Activated CD4-positive, alpha-beta memory T cell treated with anti-CD3 and anti-CD28 coated beads for 36 hours (primary cell): ENCODE measurements at places on chromosomes 12 and 14. TPM values are rescaled to one million over a fixed set of nuclear protein-coding genes. Genes with fewer than 3 reads are reported as not detected.

DNA sequence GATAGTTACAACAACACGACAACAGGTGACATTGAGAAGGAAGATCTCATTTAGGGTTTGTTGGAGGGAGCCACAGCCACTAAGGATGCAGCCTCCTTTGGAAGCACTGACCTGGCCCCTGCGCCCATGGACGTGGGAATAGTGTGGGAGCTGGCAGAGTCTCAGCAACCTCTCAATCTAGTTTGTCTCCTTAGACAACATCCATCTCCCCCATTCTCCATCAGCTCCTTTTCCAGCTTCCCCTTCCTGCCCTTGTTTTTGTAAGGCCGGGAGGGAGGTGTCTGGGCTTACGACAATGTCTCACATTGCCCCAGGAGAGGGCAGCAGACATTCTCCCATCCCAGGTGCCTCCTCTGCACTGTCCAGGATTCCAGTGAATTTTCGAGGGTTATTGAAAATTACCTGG lies 170.2 kb upstream of the PZP start:
- no peak overlapping the region for H3K27ac ChIP-seq
- H3K36me3 ChIP-seq, result no peaks in the 10 kb centered on the region
- H3K27me3 ChIP-seq, result peaks cover 4% of the 10 kb centered on the region
- H3K4me1 ChIP-seq, result no peaks in the 10 kb centered on the region

DNA sequence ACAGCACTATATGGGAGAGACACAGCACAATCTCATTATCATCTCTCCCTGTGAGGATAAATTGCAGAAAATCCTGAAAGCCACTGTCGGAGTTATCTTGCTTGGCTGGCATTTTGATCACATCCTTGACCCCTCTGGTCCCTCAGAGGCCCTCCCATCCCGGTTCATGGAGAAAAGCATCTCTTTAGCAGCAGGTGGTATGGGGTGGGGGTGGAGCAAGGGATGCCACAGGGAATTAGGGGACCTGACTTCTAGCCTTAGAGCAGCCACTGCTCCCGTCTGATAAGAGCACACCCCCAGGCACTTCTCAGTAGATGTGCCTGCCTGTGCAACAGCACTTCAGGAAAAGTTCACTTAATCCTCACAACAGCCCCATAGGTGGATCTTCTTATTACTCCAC lies 38.6 kb downstream of the GRIN2B start:
- no peaks in the 10 kb centered on the region for H3K36me3 ChIP-seq
- peaks cover 12% of the 10 kb centered on the region for H3K27me3 ChIP-seq
- DNase-seq, result no peak
- no peak overlapping the region for H3K27ac ChIP-seq

DNA sequence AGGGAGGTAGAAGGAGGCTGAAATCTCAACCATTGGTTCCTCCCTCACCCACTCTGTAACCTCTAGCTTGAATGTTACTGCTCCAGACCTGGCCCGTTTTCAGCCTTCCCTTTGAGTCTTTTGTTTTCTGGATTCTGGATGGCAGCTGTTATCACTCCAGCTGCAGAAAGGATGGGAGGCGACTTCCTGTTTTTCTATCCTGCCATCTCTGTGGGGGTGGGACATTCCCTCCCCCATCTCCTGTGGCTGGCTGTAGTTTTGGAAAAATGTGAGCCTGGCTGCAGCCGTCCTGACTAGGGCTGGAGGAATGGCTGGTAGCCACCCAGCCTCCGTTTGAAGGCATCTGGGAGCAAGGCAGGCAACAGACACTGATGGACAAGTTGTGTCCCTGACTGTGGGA lies 2.9 kb upstream of the PPFIBP1 start:
- peaks cover 19% of the 10 kb centered on the region for H3K27me3 ChIP-seq
- no peak overlapping the region for H3K4me3 ChIP-seq
- peaks cover 18% of the 10 kb centered on the region for H3K4me1 ChIP-seq
- no peaks in the 10 kb centered on the region for H3K36me3 ChIP-seq

DNA sequence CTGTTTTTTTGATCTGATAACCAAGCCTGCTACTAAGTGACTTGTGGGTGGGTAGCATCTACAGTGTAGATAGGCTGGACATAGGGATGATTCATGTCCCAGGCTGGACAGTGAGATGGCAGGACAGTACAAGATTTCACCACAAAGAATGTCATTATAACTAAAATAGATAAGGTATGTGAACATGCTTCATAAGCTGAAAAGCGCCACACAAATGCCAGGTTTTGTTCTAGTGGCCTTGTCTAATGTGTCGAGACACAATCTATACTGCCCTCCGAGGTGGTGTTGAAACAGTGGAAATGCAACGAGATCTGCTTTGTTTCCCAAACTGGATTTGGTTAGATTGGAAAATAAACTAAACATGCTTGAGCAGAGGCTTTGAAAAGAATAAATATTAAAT lies 4.4 kb downstream of the LGALS3 start:
- peaks cover 13% of the 10 kb centered on the region for H3K27me3 ChIP-seq
- H3K27ac ChIP-seq, result no peak overlapping the region
- DNase-seq, result no peak
- no peaks in the 10 kb centered on the region for H3K36me3 ChIP-seq

C12orf57 gene
- 272 TPM for total RNA-seq

ANO6 gene
- 19.0 TPM for total RNA-seq
